ENCODE measurements at places on chromosomes 1 and 21.
A peak's percentile ranks its signal among the peaks of the same experiment; 100 is the strongest.

DNA sequence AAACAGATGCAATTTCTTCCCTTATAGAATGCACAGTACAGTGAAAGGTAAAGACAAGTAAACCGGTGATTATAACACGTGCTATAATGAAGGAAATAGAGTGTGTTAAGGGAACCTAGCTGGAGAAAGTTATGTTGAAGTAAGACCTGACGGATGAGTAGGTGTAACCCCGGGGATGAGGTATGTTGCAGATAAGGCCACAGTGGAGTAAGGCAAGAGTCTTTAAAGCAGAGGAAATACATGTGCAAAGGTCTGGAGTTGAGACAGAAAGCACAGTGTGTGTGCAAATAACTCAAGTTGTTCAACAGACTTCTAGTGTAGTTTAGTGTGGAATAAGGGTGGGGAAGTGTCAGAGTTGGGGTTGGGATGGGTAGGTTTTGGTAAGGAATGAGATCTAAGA, 2.9 kb downstream of the DBT start:
- no peak for DNase-seq

- DNase-seq = no peak
Observed at GRCh38 chr1:91032349-91032748, 10.5 kb upstream of the ZNF644 start.

DNA sequence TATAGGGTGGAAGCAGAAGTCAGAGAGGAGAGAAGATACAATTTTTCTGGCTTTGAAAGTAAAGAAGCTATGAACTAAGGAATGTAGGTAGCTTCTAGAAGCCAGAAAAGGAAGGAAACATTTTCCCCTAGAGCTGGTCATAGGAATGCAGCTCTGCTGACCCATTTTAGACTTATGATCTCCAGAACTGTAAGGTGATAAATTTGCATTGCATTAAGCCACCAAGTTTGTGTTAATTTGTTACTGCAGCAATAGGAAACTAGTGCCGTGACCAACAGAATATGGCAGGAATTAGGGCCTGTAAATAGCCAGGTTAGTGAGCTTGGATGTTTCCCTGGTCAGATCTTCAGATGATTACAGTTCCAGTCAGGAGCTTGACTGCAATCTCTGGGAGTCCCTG, 244.3 kb upstream of the C1orf105 start:
- DNase-seq = no peak

DNA sequence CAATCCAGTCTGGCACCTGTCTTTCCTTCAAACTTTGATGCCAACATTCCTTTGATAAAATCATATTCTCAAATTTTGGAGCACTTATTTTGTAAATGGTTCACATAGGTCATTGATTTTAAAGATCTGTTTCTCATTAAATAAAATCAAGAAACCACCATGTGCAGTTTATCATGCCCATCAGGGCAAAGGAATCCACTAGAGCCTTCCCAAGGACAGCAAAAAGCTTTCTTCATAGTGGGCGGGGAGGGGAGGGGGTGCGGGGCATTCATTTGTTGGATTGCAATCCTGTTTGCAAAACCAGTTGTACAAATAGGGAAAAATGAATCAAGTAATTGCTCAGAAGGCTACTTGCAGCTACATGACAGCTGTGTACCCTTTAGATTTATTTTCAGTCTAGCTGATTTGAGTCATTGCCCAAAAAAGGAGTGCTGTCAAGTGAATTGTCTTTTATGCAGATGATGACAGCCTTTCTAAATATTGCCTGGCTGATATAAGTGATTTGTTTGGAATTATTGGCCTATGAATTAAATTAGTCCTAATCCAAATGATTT, 23.0 kb downstream of the LRRC8B start:
- DNase-seq = peak; percentile 75

- peak; percentile 59 for DNase-seq
Observed at GRCh38 chr1:36323636-36324352, at the start of gene EVA1B. Gene EVA1B (minus strand): TSS chr1:36323645. CDS start chr1:36323037, 608 bp downstream.

GRCh38 chr1:81420760-81421159, 380.0 kb upstream of the ADGRL2 start:
- no peak for DNase-seq

GRCh38 chr1:10438677-10439163, 8.5 kb downstream of the CENPS start:
- DNase-seq = no peak

DNA sequence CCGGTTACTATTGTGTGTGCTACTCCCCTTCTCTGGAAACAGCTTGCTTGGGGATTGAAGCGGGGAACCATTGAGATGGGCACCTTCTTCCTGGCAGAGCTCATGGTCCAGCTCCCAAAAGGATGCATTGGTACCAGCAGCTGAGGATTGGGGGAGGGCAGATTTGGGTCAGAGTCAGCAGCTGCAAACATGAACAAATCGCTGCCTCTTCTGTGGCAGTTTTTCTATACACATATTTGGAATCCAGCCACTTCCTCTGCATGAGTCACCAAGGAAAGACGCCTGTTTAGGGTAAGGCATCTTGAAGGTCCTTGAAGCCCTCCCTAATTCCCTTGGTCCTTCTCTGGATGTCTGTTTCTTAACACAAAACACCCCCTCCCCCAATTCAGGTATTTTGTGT, 104.7 kb downstream of the DAB1 start:
- DNase-seq = peak; percentile 9

- DNase-seq = no peak
Observed at GRCh38 chr1:35642471-35642955, 1.2 kb upstream of the PSMB2 start.

GRCh38 chr1:228463559-228464455, 23.4 kb upstream of the RNF187 start:
- DNase-seq = no peak

DNA sequence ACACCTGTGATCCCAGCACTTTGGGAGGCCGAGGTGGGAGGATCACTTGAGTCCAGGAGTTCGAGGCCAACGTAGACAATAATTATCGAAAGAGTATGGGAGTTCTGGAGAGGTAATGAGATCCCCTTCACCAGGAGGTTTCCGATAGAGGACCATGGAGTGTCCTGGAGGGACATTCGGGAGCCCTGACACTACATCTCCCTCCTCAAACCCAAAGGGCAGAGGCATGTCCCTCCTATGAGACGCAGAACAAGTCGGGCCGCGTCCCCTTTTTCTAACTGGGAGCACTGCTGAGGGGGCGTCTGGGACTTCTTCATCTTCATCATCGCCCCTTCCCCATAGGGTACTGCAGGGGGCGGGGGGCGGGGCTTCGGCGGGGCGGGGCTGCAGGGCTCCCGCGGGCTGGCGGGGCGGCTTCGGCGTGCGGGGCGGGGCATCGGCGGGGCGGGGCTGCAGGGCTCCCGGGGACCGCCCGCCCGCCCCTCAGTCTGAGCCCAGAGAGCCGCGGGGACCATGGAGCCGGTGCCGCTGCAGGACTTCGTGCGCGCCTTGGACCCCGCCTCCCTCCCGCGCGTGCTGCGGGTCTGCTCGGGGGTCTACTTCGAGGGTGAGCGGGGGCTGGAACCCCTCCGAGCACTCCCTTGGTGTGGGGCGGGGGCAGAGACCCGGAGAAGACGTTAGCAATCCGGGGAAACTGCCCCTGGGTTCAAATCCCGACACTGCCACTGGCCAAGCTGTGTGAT, at the start of gene THEMIS2:
THEMIS2 (plus strand) TSS at position 486 of the 743 bp plus-strand sequence; CDS start at position 514, 28 bp downstream.
- DNase-seq = no peak

DNA sequence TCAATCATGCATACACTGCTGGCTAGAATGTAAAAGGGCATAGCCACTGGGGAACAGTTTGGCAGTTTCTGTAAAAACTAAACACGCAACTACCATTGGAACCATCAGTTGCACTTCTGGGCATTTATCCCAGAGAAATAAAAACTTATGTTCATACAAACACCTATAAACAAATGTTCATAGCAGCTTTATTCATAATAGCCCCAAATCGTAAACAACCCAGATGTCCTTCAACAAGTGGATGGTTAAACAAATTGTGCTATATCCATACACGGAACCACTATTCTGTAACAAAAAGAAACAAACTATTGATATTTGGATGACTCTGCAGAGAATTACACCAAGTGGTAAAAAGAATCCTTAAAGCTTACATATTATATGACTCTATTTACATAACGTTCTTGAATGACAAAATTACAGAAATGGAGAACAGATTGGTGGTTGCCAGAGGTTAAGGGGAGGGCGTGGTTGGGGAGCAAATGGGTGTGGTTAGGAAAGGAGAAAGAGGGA, 22.8 kb downstream of the LACTBL1 start:
- no peak for DNase-seq

- no peak for DNase-seq
Observed at GRCh38 chr1:67261680-67262079, 46.0 kb upstream of the IL12RB2 start.

GRCh38 chr1:116106646-116107045, 4.6 kb upstream of the MAB21L3 start:
- no peak for DNase-seq

GRCh38 chr1:36443297-36443696, 7.0 kb downstream of the OSCP1 start:
- no peak for DNase-seq

DNA sequence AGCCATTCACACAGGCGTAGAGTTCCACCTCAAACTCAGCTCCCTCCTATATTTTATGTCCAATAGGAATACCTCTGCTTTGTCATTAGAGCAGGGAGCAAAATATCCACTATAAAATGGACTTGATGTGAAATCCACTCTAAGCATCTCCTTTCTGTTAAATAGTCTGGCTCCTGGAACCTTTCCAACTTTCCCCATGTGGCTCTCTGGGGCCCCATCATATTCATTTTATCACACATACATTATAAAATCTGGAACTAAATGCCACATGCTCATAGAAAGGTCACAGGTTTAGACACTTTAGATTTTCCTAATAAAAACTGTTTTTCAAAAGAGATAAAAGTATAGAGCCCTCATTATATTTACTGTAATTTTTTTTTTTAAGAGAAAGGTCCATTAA, 82.1 kb downstream of the PTPN14 start:
- DNase-seq = no peak

- DNase-seq = no peak
Observed at GRCh38 chr1:214187933-214188332, 93.0 kb upstream of the SMYD2 start.

DNA sequence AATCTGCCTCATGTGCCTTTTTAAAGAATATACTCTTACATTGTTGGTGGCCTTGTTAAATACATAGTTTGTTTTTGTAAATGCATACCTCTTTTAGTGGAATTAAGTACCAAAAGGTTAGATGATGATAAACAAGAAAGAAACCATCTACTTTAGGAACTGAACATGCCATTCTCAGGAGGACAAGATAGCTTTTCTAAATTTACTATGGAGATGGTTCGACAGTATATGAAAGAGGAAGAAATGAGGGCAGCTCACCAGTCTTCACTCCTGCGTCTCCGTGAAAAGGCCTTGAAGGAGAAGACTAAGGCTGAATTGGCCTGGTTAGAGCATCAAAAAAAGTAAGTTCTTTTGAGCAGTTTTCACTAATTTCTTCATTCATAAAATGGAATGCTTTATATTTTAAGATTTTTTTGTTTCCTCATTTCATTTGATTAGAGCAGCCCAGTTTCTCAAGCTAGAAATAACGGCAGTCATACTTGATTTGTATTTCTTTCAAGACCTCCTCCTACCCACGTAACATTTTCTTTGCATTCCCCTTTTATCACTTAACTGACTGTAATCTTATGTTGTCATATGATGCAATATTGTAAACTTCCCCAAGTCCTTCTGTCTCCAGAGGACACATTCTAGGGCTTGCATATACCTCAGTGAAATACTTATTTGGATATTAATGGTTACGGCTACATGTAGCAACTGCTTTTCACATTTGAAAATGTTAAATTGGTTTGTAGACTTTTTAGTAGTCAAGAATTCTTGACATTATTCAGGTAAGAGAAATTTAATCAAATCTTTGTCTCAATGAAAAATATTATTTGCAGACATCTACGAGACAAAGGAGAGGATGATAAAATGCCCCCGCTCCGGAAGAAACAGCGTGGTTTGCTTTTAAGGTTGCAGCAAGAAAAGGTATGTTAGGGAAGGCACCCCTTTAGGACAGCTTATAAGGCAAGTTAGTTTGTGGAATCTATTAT, 99.3 kb downstream of the CEP350 start:
- DNase-seq = no peak

DNA sequence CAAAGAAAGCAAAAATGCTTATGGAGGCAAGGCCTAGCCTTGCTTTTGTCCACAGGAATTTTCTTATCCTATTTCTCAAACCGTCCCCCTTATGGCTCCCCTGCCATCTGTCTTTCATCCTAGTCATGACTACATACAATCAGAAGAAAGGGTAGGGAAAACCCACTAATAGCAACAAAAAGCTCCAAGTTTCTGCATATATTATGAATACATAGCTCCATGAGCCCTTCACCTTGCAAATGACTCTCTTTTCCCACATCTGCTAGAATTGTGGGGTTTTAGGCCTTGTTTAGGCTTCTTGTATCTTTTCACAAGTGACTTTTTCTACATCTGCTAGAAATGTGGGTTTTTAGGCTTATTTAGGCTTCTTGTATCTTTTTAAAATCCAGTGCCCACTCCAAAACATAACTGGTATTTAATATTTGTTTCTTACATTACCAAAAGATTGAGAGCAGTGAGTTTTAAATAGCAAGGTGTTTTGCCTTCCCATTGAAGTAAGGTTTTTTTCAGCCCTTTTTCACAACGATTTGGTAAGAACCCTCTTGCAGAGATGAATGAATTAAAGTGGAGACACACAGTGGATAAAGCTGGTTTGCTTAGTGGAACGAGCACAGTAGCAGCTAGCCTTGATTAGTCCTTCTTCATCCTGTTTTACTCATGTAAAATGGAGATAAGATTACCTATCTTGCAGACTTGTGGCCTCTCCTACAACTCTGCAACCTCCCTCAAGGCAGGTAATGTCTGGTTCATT, 4.4 kb downstream of the GADD45A start:
- DNase-seq = no peak

- no peak for DNase-seq
Observed at GRCh38 chr1:227323171-227323966, 5.1 kb upstream of the CDC42BPA start.

GRCh38 chr1:109756848-109757521, 6.7 kb downstream of the EPS8L3 start:
- no peak for DNase-seq

DNA sequence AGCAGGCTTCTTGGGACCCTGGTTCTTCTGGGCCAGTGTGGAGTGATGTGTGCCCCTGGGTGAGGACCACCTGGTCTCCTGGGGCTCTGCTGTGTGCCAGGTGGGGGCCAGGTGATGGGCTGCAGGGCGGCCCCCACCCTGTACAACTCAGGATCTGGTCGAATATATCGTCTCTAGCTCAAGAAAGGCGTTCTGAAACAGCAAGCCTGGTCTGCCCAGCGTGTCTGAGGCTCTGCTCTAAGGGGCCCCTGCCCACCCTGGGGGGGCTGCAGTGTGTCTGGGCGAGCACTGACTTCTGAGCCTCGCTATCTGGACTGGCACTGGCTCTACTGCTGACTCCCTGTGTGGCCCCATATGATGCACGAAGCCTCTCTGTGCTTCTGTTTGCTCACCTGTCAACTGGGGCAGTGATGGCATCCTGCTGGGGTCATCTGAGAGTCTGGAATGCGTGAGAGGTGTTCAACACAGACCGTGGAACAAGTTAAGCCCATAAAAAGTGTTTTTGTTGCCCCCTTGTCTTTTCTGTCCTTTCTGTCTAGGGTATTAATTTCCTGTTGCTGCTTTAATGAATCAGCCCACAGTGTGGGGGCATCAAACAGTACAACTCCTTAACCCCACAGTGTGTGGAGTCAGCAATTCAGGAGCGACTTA, 56.0 kb upstream of the TRAPPC10 start:
- DNase-seq = no peak

GRCh38 chr1:204074274-204075138, 1.6 kb downstream of the SOX13 start:
- DNase-seq = no peak
